ENCODE measurements at places on chromosomes 2 and 18.

GRCh38 chr2:69212238-69213028 is 174.6 kb downstream of the GFPT1 start:
- DNase-seq, result no peak

DNA sequence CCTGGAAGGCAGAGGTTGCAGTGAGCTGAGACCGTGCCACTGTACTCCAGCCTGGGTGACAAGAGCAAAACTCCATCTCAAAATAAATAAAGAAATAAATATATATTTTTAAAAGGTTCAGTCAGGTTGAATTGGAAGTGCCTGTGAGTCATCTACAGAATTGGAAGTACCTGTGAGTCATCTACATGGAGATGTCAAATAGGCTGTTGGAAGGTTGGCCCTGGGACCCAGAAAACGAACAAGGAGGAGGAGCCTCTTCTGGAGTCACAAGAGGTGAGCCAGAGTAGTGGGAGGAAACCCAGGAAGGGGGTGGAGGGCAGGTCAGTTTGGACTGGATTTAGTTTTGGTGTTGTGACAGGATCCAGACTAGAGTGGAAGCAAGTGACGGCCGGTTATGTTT is 15.2 kb upstream of the SCYGR1 start:
- no peak for DNase-seq

- no peak for DNase-seq
Observed at GRCh38 chr2:228793116-228793515, 478.0 kb downstream of the PID1 start.

DNA sequence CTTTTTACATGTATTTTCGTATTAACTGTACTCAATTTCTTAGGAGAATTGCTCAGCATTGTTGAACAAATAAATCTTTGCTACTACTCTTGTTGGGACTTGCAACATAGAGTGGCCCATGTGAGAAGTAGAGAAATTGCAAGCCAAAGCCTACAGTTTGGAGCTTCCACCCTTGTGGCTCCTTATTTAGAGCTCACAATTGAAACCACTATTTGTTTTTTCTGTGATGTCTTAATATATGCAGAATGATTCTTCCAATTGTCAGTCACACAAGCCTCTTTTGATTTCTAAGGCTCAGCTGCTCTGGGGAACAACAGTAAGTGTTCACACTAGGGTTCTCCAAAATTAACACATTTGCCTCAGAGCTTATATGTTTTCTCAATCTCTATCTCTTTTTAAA is 60.2 kb upstream of the GALNT13 start:
- no peak for DNase-seq

- DNase-seq, result no peak
Observed at GRCh38 chr18:57352271-57352701, at the start of gene ST8SIA3. ST8SIA3 (plus strand) TSS chr18:57352557; CDS start chr18:57352847, 290 bp downstream.

DNA sequence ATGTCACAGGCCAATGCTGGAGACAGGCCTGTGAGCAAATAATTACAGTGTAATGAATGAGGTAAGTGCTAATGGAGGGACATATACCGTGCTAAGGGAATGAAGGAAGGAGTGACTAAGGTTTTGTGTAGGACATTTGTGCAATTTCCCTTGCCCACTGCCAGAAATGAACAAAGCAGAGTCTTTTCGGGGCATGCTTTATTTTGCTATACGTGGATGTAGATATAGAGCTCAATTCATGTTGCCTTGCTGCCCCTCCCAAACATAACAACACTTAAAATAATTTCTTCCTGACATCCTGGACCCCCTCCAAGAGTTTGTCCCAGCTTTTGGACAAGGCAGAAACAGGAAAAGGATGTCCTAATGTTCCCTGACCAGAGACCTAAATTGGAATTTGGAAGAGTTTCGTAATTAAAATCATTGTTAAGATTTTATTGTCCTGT is 23.7 kb upstream of the CD28 start:
- DNase-seq, result no peak

- no peak for DNase-seq
Observed at GRCh38 chr2:236538242-236538641, 31.4 kb upstream of the ACKR3 start.

- DNase-seq, result no peak
Observed at GRCh38 chr2:112817082-112817689, 19.4 kb downstream of the IL1B start.

- DNase-seq, result no peak
Observed at GRCh38 chr2:99156891-99157290, 2.1 kb downstream of the LIPT1 start.

GRCh38 chr2:189521699-189522434 is 58.7 kb downstream of the SLC40A1 start:
- DNase-seq, result no peak

- DNase-seq, result no peak
Observed at GRCh38 chr2:63064197-63064596, 13.6 kb downstream of the OTX1 start.

GRCh38 chr2:216110620-216111019 is 1.5 kb downstream of the XRCC5 start:
- no peak for DNase-seq

- DNase-seq, result no peak
Observed at GRCh38 chr2:83022631-83023210, 1436.4 kb downstream of the SUCLG1 start.

DNA sequence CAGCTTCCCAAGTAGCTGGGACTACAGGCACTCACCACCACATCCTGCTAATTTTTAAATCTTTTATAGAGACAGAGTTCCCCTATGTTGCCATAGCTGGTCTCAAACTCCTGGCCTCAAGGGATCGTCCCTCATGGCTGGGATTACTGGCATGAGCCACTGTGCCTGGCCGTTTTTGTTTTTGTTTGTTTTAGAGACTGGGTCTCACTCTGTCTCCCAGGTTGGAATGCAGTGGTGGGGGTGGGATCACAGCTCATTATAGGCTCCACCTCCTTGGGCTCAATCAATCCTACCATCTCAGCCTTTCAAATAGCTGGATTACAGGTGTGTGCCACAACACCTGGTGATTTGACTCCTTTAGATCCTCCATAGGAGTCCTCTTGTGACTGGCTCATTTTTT is 19.5 kb upstream of the ZDBF2 start:
- DNase-seq, result no peak

DNA sequence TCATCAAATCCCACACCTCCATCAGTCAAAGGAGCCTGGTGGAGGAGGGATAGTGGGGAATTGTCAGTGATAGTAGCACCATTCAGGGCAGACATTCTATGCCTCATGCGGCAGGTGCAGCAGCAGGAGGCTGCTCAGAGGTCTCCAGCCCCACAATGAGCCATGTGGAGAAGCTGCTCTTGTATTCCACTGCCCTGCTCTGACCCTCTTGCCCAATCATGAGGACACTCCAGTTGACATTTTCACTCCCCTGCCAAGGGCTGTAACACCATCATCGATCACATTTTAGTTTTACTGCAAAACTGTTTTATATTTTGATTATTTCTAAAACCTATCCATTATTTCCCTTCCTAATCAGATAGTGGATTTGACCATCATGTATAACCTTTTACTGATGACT is 487.6 kb upstream of the KLHL29 start:
- DNase-seq, result no peak

GRCh38 chr2:212968284-212969081 is 182.9 kb downstream of the IKZF2 start:
- no peak for DNase-seq

GRCh38 chr18:62336618-62337017 is 11.5 kb downstream of the TNFRSF11A start:
- no peak for DNase-seq

GRCh38 chr2:191321861-191322662 is 76.9 kb downstream of the MYO1B start:
- peak; percentile 96 for DNase-seq

DNA sequence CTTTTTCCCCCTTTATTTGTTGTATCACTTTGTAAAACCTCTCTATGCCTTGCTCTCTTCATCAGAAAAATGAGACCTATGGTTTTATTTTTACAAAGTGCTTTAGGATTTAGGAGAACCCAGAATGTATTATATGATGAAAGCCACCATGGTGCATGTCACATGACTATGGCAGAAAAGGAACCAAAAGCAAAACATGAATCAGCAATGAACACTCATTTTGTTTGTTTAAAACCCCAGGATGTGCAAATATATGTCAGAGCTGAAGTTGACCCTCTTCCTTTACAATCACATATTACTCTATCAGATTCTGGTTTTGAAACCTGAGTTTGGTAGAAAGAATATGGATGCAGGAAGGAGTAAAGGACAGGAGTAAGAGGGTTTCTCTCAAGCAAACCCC is 70.0 kb downstream of the FIGN start:
- no peak for DNase-seq

GRCh38 chr2:219125886-219126270 is 34.7 kb downstream of the NHEJ1 start:
- no peak for DNase-seq

GRCh38 chr18:8735274-8735673 is 29.9 kb downstream of the MTCL1 start:
- DNase-seq, result no peak

DNA sequence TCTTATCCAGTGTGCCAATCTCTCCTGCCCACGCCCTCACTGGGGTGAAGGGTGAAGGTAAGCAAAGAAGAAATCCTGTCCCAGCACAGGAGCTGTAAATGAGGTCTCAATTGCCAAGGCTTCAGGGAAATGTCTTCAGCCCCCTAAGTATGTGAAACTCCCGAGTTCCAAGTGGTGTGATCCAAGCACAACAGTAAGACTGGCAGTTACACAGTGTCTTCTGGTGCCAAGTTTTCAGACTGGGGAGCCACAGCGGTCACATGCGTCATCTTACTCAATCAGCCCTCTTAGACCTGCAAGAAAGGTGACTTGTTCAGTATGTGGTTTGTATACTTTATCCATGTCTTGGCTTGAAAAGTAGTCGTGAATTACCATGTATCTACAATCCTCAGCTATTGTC is 55.0 kb upstream of the SPRED2 start:
- DNase-seq, result no peak

Data from Kasumi-1 (cell line).